ENCODE measurements at places on chromosomes 7 and 10. TPM values are rescaled to one million over a fixed set of nuclear protein-coding genes. Genes with fewer than 3 reads are reported as not detected.

Gene CPN1
- total RNA-seq, result not detected

Gene DBF4
- total RNA-seq, result 68.8 TPM

Gene FGF8
- not detected for total RNA-seq

Gene BTBD16
- not detected for total RNA-seq

Data from activated CD4-positive, alpha-beta T cell treated with anti-CD3 and anti-CD28 coated beads, Interleukin-2, amount 10 ng/mL, durations not matched to agents 7 days and 5 days (primary cell).